ENCODE measurements at places on chromosomes 2 and 18. TPM values are rescaled to one million over a fixed set of nuclear protein-coding genes. Genes with fewer than 3 reads are reported as not detected.

DNA sequence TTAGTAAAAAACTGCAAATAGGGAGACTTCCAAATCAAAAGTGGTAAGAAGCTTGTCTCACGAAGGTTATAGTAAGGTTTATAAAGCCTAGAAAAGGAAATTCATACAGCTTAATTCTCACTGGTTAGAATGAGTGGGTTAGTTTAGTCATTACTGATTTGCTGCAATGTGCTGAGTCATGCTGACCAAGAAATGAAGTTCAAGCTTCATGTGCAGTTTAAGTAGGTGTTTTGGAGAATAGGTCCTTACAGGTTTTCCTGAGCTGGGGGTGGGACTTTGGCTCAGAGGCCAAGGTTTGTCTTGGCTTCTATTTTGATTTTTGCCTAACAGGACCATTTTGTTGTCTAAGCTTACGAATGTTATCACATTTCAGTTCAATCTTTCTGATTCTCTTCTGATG is 15.1 kb downstream of the CLIP4 start:
- H3K36me3 ChIP-seq: peaks cover 6% of the 10 kb centered on the region
- peak overlapping the region; percentile 18 for H3K27ac ChIP-seq
- H3K4me3 ChIP-seq: no peak overlapping the region
- peaks cover 14% of the 10 kb centered on the region for H3K4me1 ChIP-seq
- no peaks in the 10 kb centered on the region for H3K27me3 ChIP-seq
- DNase-seq: no peak

DNA sequence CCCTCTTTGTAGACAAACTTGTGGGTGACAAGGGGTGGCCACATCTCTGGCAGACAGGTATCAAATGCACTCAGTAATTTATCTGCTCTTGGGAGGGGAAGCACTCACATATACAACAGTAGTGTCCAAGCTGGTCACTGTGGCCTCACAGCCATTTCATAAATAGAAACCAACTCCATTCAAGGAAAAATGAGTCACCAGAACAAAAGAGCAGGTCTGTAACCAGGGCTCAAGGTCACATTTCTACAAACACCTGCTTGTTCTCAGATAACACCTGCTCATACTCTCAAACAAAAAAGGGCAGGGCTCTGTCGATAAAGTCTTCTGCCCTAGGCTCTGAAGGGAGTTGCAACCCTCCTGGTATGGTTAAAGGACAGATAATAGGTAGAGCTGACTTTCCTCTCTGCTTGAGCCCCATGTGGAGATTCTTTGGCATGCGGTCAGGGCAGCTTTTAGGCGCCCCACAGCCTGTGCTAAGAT is 459.0 kb downstream of the BCL11A start:
- no peaks in the 10 kb centered on the region for H3K36me3 ChIP-seq
- peak overlapping the region; percentile 38 for H3K27ac ChIP-seq
- peak; percentile 12 for DNase-seq
- peaks cover 3% of the 10 kb centered on the region for H3K4me1 ChIP-seq

DNA sequence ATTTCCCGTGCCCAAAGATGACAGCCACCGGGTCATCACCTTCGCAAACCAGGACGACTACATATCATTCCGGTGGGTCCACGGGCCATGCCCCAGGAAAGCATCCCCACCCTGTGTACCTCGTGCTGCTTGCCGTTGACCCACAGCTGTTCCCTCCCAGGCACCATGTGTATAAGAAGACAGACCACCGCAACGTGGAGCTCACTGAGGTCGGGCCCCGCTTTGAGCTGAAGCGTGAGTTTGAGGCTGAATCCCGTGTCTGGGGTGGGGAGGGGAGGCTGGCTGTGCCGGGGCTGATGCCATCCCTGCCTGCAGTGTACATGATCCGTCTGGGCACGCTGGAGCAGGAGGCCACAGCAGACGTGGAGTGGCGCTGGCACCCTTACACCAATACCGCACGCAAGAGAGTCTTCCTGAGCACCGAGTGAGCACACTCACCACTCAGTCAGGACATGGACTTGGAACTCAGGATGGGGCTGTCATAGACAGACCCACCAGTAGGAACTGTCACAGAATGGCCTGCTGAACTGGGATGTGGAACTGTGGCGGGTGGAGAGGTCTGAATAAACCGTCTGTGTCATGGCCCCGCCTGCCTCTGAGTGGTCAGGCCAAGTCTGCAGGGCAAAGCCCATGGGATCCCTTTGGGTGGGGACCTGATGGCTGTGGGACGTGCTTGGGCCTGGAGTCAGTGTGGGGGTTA is 3.5 kb downstream of the IMP4 start:
- no peak overlapping the region for H3K27ac ChIP-seq
- peaks cover 15% of the 10 kb centered on the region for H3K4me1 ChIP-seq
- no peak overlapping the region for H3K4me3 ChIP-seq
- H3K27me3 ChIP-seq: no peaks in the 10 kb centered on the region
- no peak for DNase-seq

DNA sequence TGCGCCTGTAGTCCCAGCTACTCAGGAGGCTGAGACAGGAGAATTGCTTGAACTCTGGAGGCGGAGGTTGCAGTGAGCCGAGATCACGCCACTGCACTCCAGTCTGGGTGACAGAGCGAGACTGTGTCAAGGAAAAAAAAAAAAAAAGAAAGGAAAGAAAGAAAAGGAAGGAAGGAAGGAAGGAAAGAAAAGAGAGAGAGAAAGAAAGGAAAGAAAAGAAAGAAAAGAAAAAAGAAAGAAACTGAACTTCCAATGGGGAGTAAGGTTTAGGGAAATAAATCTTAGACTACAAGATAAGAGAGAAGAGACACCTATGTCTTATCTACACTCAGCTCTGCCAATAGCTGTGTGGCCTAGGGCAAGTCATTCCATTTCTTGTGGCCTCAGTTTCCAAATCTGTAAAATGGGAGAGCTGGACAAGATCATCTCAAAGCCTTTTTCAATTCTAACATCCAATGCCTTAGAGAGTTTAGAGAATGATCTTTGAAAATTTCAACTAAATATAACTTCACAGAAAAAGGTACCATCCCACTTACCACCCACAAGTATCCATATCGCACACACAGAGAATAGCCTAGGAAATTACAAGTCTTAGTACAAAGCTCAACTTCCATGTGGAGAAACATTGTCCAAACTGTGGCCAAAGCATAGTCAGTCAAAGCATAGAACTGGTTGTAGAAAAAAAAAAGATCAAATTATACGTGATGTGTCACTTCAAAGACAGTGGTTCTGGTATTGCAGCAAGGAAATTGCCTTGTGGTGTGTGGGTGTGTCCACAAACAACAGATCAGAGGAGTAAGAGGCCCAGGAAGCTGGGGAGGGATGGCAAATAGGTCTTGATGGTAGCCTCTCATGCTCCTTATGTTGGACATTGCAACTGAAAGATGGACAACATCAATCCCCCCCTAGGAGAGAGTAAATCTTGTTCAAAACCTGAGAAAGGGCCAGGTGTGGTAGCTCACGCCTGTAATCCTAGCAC is 42.4 kb downstream of the SLC14A2 start:
- H3K4me1 ChIP-seq: no peaks in the 10 kb centered on the region
- H3K27me3 ChIP-seq: no peaks in the 10 kb centered on the region
- H3K4me3 ChIP-seq: no peak overlapping the region
- H3K36me3 ChIP-seq: no peaks in the 10 kb centered on the region
- no peak overlapping the region for H3K27ac ChIP-seq

DNA sequence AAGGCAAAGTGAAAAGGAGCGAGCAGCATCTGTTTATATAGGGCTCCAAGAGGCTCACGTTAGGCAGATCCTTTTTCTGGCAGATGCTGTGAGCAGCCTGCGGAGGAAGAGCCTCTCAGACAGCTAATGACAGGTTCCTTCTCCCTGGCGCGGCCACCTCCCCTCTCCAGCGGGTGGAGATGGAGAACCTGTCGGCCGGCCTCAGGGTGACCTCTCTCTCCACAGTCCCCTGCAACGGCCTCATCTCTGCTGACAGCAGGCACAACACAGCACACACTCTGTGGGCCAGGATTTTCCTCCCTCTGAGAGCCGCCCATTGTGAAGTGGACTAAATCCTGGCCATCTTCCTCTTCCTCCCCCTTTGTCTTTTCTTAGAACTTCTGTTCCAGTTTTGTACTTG is 119.8 kb downstream of the PRKCE start:
- peaks cover 10% of the 10 kb centered on the region for H3K4me1 ChIP-seq
- peak overlapping the region; percentile 63 for H3K27ac ChIP-seq
- H3K27me3 ChIP-seq: no peaks in the 10 kb centered on the region
- DNase-seq: peak; percentile 76

GRCh38 chr18:67425672-67426071 is 90.8 kb downstream of the DSEL start:
- no peak overlapping the region for H3K27ac ChIP-seq
- no peaks in the 10 kb centered on the region for H3K4me1 ChIP-seq
- no peaks in the 10 kb centered on the region for H3K27me3 ChIP-seq
- H3K36me3 ChIP-seq: no peaks in the 10 kb centered on the region
- H3K4me3 ChIP-seq: no peak overlapping the region
- DNase-seq: no peak

DNA sequence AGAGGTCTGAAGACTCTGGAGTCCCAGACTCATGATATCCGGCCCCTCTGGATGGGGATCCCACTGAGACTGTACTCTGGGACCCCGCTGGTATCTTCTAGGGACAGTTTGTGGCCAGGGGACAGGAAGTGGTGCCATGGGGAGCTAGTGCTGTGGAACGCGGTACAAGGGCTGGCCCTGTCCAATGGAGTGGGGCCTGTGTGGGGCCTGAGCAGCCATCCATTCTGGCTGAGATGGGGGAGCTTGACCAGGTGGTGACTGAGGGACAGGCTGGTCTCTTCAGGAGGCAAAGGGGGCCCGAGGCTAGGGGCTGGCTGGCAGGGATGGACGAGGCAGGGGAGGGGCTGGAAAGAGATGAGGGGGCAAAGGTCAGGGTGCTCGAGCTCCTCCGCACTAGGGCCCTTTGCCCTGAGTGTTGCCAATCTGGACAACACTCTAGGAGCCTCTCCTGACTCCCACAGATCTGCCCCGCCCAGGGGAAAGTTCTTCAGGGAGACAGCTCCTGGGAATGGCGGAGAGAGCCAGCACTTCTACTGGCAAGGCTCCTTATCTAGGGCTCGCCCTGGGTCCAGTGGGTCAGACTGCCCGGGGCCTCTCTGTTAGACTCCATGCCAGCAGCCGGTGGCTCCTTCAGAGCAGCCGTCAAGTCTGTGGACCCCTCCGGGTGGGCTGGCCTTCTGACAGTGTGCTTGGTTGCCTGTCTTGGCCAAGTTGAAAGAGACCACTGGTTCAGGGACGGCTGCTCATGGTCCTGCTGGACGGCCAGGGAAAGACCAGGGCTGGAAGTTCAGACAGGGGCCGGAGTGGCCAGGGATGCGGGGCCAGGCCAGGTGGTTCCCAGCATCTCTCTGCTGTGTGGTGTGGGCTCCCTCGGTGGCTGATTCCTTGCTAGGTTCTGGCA is 12.3 kb downstream of the MALL start:
- peaks cover 48% of the 10 kb centered on the region for H3K4me1 ChIP-seq
- no peak for DNase-seq
- no peaks in the 10 kb centered on the region for H3K36me3 ChIP-seq
- H3K27ac ChIP-seq: peak overlapping the region; percentile 82

DNA sequence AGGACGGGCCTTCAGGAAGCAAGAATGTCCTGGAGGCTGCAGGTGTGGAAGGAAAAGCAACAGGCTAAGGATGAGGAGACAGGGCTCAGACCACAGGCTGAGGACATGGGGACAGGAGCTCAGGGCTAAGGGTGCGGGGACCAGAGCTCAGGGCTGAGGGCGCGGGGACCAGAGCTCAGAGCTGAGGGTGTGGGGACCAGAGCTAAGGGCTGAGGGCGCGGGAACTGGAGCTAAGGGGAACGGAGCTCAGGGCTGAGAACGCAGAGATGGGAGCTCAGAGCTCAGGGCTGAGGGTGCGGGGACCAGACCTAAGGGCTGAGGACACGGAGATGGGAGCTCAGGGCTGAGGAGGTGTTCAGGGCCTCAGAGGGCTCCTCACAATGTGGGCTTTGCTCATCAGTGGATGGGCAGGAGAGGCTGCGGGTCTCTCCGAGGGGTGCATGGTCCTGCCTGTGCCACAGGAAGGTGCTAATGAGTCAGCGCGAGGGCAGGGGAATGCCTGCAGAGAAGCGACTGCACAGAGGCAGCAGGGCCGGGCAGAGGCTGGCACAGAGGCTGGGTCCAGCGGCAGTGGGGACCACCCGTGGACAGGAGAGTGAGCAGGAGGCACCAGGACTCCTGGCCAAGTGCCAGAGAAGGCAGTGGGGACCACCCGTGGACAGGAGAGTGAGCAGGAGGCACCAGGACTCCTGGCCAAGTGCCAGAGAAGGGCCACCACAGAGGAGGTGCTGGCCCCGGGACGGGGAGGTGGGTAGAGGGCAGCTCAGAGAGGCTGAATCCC is 271.7 kb downstream of the TWIST2 start:
- H3K27me3 ChIP-seq: no peaks in the 10 kb centered on the region
- peaks cover 8% of the 10 kb centered on the region for H3K4me1 ChIP-seq
- H3K27ac ChIP-seq: peak overlapping the region; percentile 20
- DNase-seq: peak; percentile 52
- H3K4me3 ChIP-seq: no peak overlapping the region

- H3K4me3 ChIP-seq: no peak overlapping the region
- no peaks in the 10 kb centered on the region for H3K4me1 ChIP-seq
- H3K27ac ChIP-seq: no peak overlapping the region
- H3K36me3 ChIP-seq: no peaks in the 10 kb centered on the region
- H3K27me3 ChIP-seq: no peaks in the 10 kb centered on the region
Observed at GRCh38 chr2:85698880-85699254, 4.7 kb downstream of the GNLY start.

GRCh38 chr2:195049372-195050031 is 607.5 kb upstream of the SLC39A10 start:
- DNase-seq: no peak
- H3K27me3 ChIP-seq: no peaks in the 10 kb centered on the region
- H3K27ac ChIP-seq: no peak overlapping the region
- no peaks in the 10 kb centered on the region for H3K36me3 ChIP-seq
- no peak overlapping the region for H3K4me3 ChIP-seq

DNA sequence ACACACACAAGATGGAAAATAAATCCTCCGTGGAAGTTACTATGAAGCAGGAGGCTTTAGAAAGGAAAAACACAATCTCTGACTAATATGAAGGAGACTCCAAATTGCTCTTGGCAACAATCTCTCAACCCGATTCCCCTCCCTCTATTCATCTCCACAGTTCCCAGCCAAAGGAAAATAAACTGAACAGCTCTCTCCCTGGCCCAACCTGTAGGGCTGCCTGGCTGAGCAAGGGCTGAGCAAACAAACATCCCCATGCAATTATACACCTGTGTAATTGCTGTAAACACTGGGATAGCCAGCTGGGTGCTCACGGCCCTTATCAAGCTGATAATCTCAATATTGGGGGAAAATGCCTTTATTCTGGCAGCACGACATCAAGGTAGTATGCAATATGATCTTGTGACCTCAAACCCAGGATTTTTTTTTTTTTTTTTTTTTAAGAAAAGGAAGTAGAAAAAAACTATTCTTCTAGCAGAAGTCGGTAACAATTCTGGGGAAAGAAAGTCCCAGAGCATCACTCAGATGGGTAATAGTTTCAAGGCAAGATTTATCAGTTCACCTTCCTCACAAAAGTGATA is 203.3 kb upstream of the SMAD2 start:
- H3K4me3 ChIP-seq: no peak overlapping the region
- H3K27ac ChIP-seq: no peak overlapping the region

LONRF2 gene
- 15.7 TPM for total RNA-seq

ZAP70 gene
- total RNA-seq: 0.29 TPM

C2orf78 gene
- total RNA-seq: not detected

ALLC gene
- total RNA-seq: not detected

CCDC141 gene
- 251 TPM for total RNA-seq

MC5R gene
- total RNA-seq: not detected

DUSP28 gene
- 17.6 TPM for total RNA-seq

ITPRIPL1 gene
- 1.8 TPM for total RNA-seq
